ENCODE measurements at places on chromosomes 13 and 19.

DNA sequence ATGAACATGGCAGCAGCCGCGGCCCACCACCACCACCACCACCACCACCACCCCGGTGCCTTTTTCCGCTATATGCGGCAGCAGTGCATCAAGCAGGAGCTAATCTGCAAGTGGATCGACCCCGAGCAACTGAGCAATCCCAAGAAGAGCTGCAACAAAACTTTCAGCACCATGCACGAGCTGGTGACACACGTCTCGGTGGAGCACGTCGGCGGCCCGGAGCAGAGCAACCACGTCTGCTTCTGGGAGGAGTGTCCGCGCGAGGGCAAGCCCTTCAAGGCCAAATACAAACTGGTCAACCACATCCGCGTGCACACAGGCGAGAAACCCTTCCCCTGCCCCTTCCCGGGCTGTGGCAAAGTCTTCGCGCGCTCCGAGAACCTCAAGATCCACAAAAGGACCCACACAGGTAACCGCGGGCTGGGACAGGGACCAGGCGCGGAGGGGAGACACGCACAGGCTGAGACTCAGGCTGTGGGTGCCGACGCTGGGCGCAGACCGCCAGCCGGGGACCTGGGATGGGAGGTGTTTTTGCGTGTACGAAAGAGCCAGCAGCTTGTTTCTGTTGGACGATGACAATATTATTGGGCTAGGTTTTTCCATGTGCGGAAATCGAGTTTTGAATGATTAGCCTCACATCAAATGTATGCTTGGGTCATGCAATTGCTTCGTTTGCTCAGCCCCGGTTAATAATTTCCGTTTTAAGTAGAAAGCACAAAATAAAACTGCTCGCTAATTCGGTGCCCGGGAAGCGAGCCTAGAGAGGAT, 1.3 kb downstream of the ZIC2 start:
- no peak for DNase-seq

GRCh38 chr19:33301900-33302174, 497 bp downstream of the CEBPA start:
- no peak for DNase-seq

DNA sequence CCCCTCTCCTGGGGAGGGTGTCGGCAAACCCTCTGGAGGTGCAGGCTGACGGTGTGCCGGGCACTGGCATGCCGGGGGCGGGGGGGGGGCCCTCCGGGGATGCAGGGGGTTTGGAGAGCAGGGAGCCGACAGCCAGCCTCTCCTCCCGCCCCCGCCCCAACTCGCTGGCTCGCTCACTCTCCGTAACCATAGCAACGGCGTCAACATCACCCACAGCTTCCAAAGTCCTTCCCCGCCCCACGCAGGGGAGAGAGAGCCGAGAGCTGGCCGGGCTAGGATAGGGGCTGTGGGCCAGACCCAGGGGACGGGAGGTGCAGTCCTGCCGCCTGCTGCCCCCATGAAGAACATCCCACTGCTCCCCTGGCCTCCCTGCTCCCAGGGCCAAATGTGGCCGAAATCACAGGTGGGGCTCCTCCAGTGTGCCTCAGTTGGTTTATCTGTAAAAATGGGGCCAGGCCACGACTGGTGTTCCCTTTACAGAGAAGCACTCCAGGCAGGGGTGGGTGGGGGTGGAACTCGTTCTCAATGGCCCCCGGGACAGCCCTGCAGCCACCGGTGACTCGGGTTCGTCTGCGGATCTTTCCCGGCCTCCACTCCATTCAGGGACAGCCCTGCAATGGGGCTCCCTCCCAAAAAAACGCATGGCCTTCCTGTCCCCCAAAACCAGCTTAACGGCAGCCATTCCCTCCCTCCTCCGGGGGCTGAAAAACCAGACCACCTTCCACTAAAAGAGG, 3.2 kb downstream of the KLF16 start:
- peak; percentile 78 for DNase-seq

DNA sequence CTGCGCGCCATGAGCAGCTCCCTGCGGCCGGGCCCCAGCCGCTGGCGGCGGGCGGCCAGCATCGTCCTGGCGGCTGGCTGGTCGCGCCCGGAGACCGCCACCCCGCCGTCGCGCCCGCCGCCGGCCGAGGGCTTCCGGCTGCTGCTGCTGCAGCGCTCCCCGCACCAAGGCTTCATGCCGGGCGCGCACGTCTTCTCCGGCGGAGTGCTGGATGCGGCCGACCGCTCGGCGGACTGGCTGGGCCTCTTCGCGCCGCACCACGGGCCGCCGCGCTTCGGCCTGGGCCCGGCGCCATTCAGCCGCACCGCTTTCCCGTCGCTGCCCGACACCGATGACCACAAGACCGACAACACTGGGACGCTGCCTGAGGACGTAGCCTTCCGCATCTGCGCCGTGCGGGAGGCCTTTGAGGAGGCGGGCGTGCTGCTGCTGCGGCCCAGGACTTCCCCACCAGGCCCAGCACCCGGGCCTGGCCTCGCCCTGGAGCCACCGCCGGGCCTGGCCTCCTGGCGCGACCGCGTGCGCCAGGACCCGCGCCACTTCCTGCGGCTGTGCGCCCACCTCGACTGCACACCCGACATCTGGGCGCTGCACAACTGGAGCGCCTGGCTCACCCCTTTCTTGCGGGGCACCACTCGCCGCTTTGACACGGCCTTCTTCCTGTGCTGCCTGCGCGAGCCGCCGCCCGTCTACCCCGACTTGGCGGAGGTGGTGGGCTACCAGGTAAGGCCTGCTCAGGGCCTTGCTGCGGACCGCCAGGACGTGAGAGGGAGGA, 518 bp downstream of the NUDT19 start:
- DNase-seq: no peak

DNA sequence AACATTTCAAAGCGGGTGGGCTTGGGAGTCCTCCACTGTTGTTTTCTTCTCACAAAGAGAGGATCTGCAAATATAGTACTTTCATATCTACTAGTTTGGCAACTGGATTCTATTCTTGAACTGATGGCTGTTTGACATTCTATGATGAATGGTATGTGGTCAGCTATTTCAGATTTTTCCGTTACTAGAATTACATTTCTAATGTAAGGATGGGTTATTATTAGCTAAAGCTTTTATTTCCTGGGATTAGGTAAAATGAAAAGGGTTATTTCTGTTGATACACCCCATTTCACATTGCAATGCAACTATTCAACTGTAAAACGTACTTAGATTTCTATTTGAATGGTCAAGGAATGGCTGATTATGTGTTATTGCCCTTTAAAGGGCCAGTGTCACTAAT, 629.7 kb downstream of the DACH1 start:
- DNase-seq: no peak

- peak; percentile 33 for DNase-seq
Observed at GRCh38 chr19:584240-585001, 5.3 kb upstream of the HCN2 start.

- DNase-seq: no peak
Observed at GRCh38 chr19:16351133-16351809, 26.6 kb downstream of the KLF2 start.

- no peak for DNase-seq
Observed at GRCh38 chr19:456547-457110, 4.2 kb downstream of the SHC2 start.

GRCh38 chr19:6062274-6062673, 48.0 kb downstream of the RFX2 start:
- DNase-seq: no peak

GRCh38 chr13:52348071-52348470, 57.9 kb downstream of the THSD1 start:
- DNase-seq: no peak

DNA sequence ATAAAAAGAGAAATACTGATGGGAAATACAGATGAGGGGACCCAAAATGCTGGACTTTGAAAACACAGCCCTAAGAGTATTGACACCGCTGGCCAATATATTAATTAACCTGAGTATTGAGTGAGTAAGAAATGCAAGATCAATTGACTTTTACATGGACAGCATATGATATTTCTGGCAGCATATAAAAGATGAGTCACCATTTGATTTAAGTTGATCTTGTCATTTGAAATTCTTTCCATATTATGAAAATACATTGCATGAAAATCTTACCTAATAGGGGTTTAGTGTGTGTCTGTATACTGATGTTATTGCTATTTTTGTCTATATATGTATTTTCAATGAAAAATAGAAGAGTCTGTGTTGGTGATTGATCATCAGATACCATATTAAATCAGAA, 619.6 kb downstream of the KCTD12 start:
- no peak for DNase-seq

DNA sequence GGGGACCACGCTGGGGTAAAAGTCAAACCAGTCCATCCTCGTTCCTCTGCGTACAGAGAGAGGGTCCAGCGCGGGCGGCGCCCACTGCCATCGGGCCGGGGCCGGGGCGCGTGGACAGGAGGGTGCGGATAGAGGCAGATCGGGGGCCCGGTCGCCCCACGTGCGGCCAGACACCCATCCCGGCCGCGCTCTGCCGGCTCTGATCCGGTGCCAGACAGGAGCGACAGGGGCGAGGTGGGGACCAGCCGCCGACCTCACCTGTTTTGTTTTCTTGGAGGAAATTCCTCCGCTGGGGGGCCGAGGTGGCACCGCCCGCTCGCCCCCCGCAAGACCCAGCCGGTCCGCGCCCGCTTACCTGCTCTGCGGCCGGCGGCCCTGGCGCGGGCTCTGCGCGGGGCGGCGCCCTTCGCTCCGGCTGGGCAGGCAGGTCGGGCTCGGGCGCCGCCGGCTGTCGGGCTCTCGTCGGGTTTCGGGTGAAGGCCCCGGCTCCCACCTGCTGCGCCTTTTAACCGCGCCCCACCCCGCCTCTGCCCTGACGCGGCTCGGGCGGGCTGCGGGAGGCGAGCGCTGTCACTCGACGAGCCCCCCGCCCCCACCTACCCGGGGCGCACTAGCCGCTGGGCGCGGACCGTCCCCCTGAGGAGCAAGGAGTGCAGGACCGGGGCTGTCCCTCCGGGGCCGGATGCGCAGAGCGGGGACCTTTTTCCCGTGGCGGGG, at the start of gene GJB6:
TSS of gene GJB6 (minus strand) at position 481 of the 717 bp plus-strand sequence. CDS start 8,839 bp downstream, outside the sequence.
- DNase-seq: peak; percentile 3

GRCh38 chr19:48403606-48404005, 10.1 kb downstream of the GRIN2D start:
- peak; percentile 31 for DNase-seq

DNA sequence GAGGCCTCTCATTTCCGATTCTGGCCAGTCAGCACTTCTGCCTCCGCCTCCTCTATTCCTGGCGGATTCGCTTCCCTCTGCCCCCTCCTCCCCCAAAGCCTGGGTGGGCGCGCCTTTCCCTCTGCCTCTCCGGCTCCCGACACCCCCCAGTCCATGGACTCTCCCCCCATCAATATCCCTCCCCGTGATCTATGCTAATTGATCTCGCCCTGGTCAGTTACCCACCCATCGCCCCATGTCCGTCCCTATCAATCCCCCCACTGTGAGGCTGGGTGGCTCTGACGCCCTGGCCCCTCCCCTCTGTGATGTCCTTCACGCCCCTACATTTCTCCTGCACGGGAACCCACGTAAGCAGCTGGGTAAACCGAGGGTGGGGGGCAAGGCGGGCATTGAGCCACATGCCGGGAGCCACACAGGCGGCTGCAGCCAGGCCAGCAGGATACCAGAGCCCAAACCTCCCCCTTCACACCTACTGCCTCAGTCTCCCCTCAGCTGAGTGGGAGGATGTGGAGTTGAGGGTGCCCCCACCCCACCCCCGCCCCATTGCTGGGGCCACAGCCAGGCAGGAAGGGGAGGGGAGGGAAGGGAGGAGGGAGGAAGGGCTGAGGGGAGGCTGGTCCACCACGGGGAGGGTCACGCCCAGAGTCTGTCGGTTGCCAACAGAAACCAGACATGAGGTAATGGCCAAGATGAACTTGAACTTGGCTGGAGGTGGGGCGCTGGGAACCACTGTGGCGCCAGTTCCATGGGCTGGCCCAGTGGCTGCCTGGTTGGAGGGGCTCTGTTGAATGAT, 21.0 kb downstream of the SMIM24 start:
- no peak for DNase-seq

DNA sequence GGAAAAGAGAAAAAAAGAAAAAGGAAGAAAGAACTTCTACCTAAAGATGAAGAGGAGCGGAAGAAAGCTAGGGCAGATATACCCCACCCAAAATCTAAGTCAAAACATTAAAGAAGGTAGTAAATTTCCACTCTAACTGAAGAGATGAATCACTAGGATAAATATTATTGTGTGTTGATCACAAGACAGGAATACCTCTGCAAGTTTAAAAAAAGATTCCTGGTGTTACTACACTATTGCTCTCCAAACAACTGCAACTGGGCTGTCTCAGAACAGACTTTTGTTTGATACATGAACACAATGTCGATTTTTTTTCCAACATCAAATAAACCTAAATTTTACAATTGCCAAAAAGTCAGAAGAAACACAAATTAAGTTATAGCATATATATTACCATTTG, 6.8 kb downstream of the HSPH1 start:
- DNase-seq: no peak

DNA sequence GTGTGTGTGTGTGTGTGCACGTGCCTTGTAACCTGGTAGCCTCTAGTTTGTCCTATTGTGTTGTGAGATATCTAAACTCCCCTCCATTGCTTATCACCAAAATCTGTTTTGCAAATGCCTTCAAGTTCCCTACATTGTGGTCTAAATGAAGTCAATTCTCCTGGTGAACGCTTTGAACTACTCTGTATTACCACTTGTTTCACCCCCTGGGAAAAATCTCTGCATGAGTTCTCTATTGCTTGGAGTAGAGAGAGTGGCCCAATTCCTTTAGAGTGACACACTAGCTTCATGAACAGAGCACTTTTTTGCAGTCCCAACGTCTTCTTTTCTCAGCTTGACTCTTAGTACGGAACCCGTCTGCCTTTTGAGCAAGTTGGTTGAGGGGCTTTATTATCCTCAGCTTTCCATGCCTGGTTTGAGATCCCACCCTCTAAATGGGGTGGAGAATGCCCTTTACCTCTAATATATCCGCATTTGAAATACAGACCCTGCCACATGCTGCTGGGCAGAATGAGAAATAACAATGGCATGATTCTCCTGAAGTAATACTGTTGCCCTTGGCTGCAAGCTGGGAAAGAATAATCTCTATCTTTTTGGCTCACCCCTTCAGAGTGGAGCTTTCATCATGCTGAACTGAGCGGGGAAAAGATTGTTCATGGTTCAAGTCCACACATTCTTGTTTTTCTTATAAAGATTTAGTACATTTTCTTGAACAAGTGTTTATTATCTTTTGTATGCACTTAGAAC, 2545.3 kb downstream of the PCDH9 start:
- no peak for DNase-seq

DNA sequence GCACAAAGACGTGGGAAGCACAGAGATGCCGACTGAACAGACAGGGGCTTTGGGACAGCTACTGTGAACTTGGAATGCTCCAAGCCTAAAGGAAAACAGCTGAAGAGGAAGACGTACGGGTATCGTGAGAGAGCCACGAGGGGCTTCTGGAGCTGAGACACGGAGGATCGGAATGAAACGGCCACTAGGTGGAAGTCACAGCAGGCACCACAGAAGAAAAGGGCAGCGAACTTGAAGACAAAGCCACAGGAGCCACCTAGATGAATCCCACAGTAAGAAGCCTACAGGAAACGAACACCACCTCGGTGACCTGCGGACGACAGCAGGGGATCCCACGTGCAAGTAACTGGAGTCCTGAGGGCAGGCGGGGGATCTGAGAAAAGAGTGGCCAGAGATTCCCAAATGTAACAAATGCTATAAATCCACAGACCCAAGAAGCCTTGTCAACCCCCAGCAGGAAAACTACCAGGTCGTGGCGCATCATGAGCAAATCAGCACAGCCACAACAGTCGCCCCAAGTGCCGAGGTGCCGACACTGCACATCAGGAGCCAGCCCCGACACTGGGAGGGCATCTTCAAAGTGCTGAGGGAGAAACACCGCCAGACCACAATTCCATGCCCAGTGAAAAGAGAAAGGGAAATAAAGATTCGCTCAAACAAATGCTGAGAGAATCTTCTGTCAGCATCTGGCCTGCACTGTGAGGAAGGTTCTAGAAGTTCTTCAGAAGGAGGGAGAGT, 39.3 kb upstream of the ISYNA1 start:
- no peak for DNase-seq

Data from COR-L47 (cell line).